Left lung (tissue), 14 donors: ENCODE measurements at places on chromosomes 4 and X.

DNA sequence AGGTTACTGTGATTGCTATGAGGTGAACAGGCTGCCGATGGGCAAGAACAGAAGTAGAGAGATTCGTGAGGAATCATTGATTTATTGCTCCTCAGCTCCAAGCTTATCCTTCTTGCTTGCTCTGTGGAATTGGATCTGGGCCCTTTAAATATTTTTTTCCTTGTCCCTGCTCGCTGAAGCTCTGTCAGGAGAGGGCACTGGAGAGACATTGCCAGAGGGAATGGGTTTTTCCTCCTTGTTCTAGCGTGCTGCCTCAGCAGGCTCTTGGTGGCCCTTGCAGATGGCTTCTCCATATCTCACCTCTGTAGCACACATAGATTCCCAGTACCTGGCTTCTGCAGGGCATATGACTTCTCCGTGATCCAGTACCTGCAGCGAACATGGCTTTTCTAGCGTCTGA lies 67.4 kb downstream of the CNGA2 start:
- DNase-seq: no peak
- no peak overlapping the region for H3K27ac ChIP-seq
- H3K27me3 ChIP-seq: no peaks in the 10 kb centered on the region
- no peaks in the 10 kb centered on the region for H3K36me3 ChIP-seq
- no peaks in the 10 kb centered on the region for H3K4me1 ChIP-seq

GRCh38 chr4:1418494-1419285 lies 12.4 kb upstream of the NKX1-1 start:
- no peak overlapping the region for H3K27ac ChIP-seq
- DNase-seq: no peak
- H3K27me3 ChIP-seq: peaks cover 95% of the 10 kb centered on the region
- no peak overlapping the region for H3K4me3 ChIP-seq

- no peak overlapping the region for H3K27ac ChIP-seq
- no peaks in the 10 kb centered on the region for H3K36me3 ChIP-seq
Measured at GRCh38 chr4:5158825-5159224, 107.5 kb downstream of the STK32B start.

GRCh38 chrX:42131856-42132255 lies 208.5 kb upstream of the CASK start:
- H3K27ac ChIP-seq: no peak overlapping the region
- no peak for DNase-seq
- no peaks in the 10 kb centered on the region for H3K36me3 ChIP-seq
- H3K4me1 ChIP-seq: no peaks in the 10 kb centered on the region

DNA sequence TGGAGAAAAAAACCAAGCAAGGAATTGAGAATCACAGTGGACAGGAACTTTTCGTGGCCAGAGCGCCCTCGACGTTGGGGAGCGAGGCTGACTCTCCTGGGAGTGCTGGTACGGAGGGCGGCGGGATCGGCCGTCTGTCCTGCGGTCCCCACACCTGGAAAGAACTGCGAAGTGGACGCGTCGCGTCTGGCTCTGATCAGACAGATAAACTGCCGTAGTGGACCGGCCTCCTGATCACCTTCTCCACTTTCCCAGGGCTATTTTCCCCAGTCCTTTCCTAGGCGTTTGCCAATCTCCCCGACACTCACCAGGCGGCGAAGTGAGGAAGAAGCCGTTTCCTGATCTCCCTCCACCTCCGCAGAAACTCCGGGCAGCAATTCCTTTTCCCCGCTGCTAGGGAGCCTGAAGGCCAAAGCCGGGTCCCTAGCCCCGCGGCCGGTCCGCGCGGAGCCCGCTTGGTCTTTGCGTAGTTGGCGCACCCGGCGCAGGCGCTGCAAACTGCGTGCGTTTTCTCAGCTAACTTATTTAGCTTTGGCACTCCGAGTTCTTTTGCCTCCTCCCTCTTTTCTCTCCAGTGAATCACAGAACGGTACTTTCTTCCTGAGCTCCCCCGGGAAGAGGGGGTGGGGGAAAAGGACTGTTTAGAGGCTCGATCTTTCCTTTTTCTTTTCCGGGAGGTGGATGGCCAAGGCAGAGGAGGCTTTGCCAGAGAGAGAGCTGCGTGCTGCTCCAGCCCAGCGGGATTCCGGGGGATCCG lies at the start of gene ARSJ:
Gene ARSJ, minus strand, starts transcription at position 500 of the 757 bp plus-strand sequence. CDS start 813 bp downstream, outside the sequence.
- peak within 1 kb of the TSS; percentile 54 for H3K4me3 ChIP-seq
- H3K4me1 ChIP-seq: peaks cover 4% of the 10 kb centered on the region
- peak within 1 kb of the TSS; percentile 81 for H3K27ac ChIP-seq

GRCh38 chr4:160709026-160709425 lies 1454.8 kb downstream of the FSTL5 start:
- no peaks in the 10 kb centered on the region for H3K36me3 ChIP-seq
- DNase-seq: no peak
- H3K27ac ChIP-seq: no peak overlapping the region
- no peaks in the 10 kb centered on the region for H3K27me3 ChIP-seq
- no peak overlapping the region for H3K4me3 ChIP-seq
- no peaks in the 10 kb centered on the region for H3K4me1 ChIP-seq

GRCh38 chr4:174213731-174214100 lies 69.8 kb downstream of the FBXO8 start:
- H3K4me1 ChIP-seq: peaks cover 34% of the 10 kb centered on the region
- H3K36me3 ChIP-seq: no peaks in the 10 kb centered on the region
- H3K27ac ChIP-seq: no peak overlapping the region
- peaks cover 89% of the 10 kb centered on the region for H3K27me3 ChIP-seq
- no peak overlapping the region for H3K4me3 ChIP-seq
